ENCODE measurements at places on chromosomes 5 and 9.

GRCh38 chr5:141100243-141100805 lies at the start of gene PCDHB3:
Gene PCDHB3 (plus strand): TSS chr5:141100473. CDS start chr5:141100650, 177 bp downstream.
- DNase-seq: peak; percentile 77

DNA sequence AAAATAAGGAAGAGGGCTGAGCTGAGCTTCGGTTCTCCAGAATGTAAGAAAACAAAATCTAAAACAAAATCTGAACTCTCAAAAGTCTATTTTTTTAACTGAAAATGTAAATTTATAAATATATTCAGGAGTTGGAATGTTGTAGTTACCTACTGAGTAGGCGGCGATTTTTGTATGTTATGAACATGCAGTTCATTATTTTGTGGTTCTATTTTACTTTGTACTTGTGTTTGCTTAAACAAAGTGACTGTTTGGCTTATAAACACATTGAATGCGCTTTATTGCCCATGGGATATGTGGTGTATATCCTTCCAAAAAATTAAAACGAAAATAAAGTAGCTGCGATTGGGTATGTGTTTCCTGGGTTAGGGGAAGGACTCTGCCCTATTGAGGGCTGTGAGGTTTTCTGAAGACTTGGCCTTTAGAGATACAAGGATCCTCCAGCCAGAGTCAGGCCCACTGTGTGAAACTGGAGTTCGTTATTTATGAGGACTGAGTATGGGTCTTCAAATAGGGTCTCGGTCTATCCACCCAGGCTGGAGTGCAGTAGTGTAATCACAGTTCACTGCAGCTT lies 3.8 kb downstream of the EGR1 start:
- no peak for DNase-seq

DNA sequence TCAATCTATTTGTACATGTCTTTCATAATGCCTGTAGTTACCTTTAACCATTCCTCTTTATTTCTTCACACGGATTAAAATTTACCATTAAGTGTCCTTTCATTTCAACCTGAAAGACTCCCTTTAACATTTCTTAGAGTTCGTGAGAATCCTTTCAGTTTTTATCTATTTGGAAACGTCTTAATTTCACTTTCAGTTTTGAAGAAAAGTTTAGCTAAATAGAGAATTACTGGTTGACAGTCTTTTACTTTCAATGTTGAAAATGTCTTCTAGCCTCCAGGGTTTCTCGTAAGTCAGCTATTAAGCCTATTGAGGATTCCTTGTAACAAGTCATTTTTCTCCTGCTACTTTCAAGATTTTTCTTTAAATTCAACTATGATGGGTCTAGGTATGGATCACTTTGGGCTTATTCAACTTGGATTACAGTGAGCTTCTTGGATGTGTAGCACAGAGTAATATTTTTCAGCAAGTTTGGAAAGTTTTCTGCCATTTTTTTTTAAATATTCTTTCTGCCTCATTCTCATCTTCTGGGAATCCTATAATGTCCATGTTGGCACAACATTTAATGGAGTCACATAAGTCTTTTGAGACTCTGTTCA lies 48.5 kb downstream of the RFX3 start:
- no peak for DNase-seq

GRCh38 chr5:138979684-138980280 lies 104.6 kb upstream of the LRRTM2 start:
- DNase-seq: no peak

- DNase-seq: peak; percentile 21
Observed at GRCh38 chr5:145554399-145554798, 280.7 kb downstream of the PRELID2 start.

DNA sequence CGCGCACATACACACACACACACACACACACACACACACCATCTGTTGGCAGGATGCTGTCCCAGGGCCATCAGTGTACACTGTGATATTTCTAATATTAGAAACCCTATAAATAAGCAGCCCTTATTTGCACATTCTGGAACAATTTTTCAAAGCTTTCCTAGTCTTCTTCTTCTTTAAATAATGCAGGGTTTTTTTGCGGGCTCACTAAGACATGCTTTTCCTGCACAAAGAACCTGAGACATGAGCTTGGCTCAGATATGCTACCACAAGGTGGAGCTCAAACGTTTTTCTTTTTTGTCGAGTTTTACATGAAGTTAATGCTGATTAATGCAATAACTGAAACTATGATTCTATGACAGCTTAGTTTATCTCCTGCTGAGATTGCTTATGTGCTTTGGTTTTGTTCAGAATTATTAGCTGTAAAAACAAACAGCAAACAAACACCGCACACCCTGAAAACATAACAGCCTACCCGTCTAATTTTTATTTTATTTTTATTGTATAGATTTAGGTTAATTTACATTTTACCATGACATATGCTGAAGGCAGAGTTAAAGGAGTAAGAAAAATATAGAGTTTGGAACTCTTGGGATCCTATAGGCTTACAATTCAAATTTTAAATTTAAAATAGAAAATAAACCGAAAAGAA lies 95.8 kb downstream of the ALDH1A1 start:
- peak; percentile 63 for DNase-seq
